ENCODE measurements at places on chromosomes 4 and X. TPM values are rescaled to one million over a fixed set of nuclear protein-coding genes. Genes with fewer than 3 reads are reported as not detected.

Gene F8
- 4.6 TPM for total RNA-seq

Gene MAGEA2
- total RNA-seq, result not detected

Gene MTNR1A
- not detected for total RNA-seq

Gene ZFP42
- total RNA-seq, result not detected

Gene USP17L5
- total RNA-seq, result not detected

Gene DNAJB14
- 86.1 TPM for total RNA-seq

Gene SLC38A5
- 24.7 TPM for total RNA-seq

Gene SLC10A4
- total RNA-seq, result not detected

Gene CSN1S1
- total RNA-seq, result not detected

Gene SSX2
- total RNA-seq, result not detected

Gene RNF175
- 0.07 TPM for total RNA-seq

Gene XAGE2
- not detected for total RNA-seq

Gene RTL9
- total RNA-seq, result not detected

Gene ERAS
- not detected for total RNA-seq

Gene OCRL
- total RNA-seq, result 2.2 TPM

Gene TKTL1
- 17.1 TPM for total RNA-seq

Gene PAGE5
- total RNA-seq, result not detected

Gene MAGEC1
- not detected for total RNA-seq

Gene IKBKG
- total RNA-seq, result 64.8 TPM

Gene SPANXN4
- not detected for total RNA-seq

Gene TSPAN7
- total RNA-seq, result not detected

Gene DCAF12L2
- total RNA-seq, result not detected

Gene CHIC1
- 15.6 TPM for total RNA-seq

Gene TLR7
- total RNA-seq, result 0.14 TPM

Gene FAM193A
- 48.1 TPM for total RNA-seq

Gene GLUD2
- not detected for total RNA-seq

Gene KIAA1210
- not detected for total RNA-seq

Data from natural killer cell (primary cell).